Hematopoietic multipotent progenitor cell treated with erythropoietin and hydrocortisone succinate and interleukin-3 and kit ligand, for 17 days (in vitro differentiated cells): ENCODE measurements at places on chromosomes 5 and 9.

DNA sequence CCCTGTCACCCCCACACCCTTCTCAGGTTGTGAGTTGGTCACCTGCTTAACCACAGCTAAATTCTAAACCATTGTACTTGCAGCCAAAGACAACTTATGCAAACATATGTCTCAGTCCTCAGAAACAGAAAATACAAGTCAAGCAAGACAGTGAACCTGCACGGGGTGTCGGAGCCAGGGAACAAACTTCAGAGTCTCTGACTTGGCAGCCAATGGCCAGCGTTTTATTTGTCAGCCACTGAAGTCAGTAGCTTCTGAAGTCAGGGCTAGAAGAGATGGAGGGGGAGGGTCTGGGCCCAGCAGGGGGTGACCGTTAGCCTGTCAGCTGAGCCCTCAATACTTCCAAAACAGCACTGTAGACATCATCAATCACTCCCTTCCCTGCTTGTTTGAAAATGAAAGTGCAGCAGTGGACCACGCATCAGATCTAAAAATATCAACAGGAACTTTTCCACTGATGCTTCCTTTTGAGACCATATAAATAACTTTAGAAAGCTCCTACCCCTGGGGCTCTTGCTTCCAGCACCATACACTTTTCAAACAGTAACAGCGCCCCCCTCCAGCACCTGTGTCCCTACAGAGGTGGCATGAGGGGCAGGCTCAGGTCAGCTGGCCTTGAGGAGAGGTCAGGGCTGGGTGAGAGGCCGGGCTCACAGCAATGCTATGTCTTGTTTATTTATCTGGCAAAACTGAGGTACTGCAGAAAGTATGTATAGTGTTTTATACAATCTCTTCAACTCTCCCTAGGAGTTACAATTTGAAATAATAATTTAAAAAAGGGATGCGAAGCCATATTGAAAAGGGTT is 142.5 kb downstream of the ACER2 start:
- no peak for DNase-seq

DNA sequence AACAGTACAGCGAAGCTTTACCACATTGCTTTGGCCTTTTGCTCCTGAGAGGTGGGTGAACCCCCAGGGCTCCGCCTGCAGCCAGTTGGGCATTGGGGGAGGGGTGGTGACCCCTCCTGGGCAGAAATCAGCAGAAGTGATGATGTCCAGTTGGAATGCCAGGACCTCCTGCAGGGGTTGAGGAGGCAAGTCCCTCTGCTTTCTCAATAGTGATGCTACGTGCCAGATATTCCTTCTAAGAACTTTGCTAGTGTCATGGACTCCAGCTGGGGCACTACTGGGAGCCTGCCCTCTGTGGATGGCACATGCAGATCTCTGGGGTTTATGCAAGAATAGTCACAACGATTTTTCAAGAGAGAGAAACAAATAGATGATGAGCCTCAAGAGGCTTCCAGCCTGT is 95.6 kb downstream of the NDFIP1 start:
- DNase-seq = no peak

- DNase-seq = no peak
Measured at GRCh38 chr5:21219251-21219650, 1231.3 kb upstream of the CDH18 start.

- no peak for DNase-seq
Measured at GRCh38 chr9:28834156-28834555, 1260.9 kb upstream of the C9orf72 start.

DNA sequence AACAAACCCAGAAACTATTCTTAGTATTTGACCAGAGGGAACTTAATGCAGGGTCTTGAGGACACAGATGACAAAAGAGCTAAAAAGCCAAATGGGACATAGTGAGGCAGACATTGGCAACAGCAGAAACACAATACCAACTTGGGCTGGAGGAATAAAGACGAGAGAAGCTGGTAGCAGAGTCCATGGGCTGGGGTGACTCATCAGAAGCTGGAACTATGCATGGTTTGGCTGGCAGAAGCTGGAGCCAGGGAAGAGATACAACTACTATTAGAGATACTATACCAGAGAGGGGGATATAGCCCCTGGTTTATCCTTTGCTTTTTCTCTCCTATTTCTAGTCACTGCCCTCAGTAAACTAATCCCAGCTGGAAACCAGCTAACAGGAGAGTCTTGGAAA is 29.2 kb upstream of the DPYSL3 start:
- no peak for DNase-seq
